ENCODE measurements at places on chromosomes 3 and 15.

- no peak for DNase-seq
Observed at GRCh38 chr3:190533511-190534281, 19.8 kb downstream of the IL1RAP start.

DNA sequence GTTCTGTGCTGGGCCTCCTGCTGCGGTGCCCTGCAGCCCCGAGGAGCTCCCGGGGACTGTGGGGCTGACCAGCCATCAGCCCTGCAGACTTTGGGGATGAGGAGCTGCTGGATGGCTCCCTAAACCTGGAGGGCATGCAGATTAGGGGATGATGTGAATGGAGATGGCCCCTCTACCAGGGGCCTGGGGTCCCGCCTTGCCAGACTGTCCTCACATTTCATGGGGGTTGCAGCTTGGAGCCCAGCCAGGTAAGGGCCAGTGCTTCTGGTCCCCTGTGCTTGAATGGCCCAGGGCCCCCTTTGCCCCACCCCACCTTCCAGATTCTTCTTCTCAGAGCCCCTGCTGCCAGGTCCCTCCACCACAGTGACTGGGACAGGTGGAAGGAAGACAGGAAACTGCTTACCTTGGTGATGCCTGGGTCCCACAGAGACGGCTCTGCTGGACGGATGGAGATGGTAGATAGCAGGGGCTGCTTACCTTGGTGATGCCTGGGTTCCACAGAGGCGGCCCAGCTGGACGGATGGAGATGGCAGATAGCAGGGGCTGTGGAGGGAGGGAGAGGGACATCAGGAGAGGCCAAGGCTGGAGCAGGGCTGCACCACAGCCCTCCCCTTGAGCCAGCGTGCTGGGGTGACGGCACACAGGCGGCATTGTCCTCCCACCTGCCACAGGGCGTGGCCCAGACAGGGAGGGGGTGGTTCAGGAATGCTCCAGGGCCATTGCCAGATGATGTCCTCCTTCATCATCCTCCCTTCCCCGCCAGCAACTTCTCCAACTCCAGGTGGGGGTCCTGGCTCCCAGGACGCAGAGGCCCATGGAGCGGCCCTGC, at the start of gene SPTBN5:
Gene SPTBN5 (minus strand): TSS at position 632 of the 829 bp plus-strand sequence. CDS start 556 bp downstream, at position 76.
- DNase-seq, result no peak

DNA sequence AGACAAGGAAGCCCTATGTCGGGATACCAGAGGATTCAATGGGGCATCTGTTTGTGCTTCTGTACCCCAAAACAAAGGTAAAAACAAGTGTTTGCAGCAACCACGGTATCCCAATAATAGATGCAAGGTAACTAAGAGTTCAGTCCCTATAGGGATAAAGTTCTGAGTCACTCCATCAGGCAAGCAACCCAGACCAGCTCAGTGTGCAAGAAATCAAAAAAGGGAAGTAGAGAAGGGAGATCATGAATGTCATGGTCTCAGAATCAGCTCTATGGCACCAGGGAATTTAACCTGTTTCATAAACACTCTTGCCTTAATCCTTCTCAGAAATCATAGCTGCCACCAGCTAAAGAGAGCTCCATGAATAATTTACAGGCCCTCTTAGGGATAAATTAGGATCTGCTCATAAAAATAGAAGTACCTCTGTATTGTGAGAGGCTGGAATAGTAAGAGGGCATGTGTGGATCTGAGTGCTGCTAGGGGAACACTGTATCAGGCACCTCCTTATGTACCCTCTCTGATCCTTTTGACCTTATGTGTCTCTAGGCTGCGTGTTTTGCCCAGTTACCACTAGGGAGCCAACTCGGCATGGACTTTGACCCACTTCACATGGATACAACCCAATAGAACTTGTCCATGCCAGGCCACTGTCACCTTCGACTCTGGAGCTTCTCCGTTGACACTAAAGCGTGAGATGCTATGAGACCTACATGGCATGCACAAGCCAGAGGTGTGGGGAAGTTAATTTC, 754.6 kb downstream of the AGBL1 start:
- DNase-seq, result no peak

DNA sequence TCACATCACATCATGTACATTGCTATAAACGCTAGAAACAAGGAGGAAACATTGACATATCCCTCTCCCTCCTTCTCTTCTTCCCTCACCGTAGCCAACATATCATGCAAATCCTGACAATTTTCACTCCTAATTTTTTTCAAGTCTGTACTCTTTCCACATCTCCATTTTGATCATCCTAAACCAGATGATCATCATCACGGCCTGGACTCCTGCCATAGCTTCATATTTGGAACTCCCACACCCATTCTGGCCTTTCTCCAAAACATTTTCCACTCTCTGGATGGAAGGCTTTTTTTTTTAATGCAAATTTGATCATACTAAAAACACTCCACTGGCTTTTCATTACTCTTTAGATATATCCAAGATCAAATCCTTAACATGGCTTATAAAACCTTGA, 248.0 kb upstream of the CNTN3 start:
- no peak for DNase-seq

DNA sequence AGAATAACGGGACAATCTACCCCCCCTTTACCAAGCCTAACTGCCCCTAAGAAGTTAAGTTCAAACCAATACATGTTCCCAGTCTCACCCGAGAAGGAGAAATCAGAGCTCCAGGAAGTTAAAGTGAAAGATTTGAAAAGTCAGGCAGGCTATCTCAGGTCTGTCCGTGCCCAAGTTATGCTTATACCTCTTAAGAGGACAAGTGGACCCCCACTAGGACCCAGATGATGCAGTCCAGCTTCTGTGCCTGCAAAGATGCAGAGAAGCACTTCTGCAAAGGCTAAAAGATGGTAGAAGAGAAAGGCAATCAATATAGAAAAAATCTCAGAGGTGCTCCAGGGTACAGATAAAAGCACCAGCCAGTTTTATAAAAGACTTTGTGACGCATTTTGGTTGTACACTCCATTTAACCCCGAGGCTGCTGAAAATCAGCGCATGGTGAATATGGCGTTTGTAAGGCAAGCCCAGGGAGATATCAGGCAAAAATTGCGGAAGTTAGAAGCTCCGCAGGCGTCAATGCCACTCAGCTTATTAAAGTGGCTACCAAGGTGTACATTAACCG, 9.8 kb upstream of the SLC9C1 start:
- DNase-seq, result no peak

All from naive thymus-derived CD8-positive, alpha-beta T cell (primary cell).